ENCODE measurements at places on chromosomes 2 and 18.

DNA sequence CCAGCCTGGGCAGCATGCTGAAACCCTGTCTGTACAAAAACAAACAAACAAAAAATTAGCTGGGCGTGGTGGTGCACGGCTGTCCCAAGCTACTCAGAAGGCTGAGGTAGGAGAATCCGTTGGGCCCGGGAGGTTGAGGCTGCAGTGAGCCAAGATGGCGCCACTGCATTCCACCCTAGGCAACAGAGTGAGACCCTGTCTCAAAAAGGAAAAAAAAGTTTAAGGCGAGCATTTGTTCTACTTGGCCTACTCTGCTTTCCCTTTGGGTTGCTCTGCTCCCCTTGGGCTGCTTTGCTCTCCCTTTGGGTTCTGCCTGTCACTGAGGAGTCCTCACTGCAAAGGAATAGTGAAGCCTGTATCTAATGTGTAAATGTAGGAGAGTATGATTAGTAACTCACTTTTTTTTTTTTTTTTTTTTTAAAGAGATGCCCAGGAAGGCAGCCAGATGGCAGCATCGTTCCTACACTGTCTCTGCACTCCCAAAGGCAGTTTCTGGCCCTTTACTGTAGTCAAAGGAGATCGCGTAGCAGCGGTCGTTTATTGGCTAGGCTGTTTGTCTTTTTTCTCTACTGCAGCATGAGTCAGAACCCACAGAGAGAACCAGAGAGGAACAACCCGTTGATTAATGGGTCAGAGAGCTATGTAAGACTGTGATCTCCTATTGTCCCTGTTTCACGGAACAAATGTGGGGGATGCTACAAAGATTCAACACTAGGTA, 118.3 kb upstream of the CWC22 start:
- DNase-seq = no peak

DNA sequence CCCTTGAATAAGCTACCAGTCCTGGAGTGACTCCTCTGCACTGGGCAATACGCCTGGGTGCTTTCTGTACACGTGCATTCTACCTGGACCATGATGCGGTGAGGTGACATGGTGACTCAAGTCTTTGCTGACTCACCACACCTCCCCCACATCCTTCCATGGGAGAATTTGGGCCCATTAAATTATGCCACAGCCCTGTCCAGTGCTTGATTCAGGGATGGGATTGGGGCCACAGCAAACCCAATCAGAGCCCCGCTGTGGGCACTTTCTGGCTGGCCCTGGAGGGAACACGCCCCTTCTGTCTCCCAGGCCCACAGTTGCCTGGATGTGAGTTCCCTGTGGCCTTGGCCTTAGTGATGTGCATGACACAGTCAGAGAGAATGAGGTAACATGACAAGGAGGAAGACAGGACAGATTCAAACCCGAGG, 86.9 kb downstream of the LRRC30 start:
- DNase-seq = no peak

DNA sequence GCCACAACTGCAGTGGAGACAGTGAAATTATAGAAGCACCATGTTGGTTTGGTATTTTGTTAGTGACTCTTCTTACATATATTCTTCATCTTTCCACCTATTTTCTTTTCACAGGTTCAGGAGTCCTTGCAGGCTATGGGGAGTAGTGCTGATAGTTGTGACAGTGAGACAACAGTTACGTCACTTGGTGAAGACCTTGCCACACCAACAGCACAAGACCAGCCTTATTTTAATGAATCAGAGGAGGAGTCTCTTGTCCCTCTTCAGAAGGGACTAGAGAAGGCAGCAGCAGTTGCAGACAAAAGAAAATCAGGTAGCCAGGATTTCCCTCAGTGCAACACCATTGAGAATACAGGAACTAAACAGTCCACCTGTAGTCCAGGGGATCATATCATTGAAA, 23.6 kb downstream of the ITPRID2 start:
- no peak for DNase-seq

GRCh38 chr2:226883296-226883795, 47.5 kb downstream of the RHBDD1 start:
- no peak for DNase-seq

DNA sequence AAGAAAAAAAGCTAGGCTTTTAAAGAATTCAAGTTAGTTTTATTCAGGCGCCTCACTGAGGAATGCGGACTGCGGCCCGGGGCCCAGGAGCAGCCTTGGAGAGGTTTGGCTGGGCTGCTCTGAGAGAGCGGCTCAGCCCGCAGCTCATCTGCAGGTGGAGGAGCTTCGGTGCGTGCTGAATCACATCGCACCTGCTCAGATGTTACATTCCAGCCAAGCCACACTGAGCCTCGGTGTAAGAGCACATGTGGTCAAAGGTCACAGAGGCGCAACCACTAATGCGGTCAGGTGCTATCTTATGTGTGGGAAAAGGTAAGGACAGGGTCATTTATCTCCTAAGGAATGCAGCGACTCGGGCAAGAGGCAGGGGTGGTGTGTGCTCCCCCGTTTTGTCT, 17.1 kb upstream of the CNDP1 start:
- DNase-seq = no peak

- DNase-seq = no peak
Measured at GRCh38 chr2:85996591-85996990, 107.8 kb upstream of the ST3GAL5 start.

DNA sequence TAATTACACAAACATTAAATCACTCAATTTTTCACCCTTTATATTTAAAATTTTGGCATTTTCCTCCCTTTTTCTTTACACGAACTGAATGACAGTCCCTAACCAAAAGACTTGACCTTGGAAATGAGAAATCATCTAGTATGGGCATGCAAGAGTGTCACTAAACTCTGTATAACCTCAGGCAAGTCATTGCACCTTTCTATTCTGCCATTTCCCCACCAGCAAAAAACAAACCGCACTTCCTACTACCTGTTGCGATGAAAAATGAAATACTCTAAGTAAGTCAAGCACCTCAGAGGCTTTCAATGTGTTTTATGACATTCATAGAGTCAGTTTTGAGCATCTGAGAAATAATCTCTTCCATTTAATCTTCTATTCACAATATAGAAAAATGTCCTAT, 44.1 kb downstream of the ANKRD44 start:
- DNase-seq = no peak

GRCh38 chr18:62717925-62718800, 2.8 kb downstream of the PHLPP1 start:
- no peak for DNase-seq

DNA sequence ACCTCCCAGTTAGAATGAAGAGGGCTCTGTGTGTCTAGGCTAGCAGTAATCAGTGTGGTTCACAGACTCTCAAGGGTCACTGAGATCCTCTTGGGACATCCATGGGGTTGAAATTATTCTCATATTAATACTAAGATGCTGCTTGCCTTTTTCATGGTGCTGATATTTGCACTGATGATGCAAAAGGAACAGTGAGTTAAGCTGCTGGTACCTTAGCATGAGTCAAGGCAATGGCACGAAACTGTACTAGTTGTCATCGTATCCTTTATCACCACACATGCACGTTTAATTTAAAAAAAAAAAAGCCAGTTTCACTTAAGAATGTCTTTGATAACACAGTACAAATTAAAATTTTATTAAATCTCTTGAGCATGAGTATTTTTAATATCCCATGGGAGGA, 151.9 kb upstream of the TANK start:
- DNase-seq = no peak

DNA sequence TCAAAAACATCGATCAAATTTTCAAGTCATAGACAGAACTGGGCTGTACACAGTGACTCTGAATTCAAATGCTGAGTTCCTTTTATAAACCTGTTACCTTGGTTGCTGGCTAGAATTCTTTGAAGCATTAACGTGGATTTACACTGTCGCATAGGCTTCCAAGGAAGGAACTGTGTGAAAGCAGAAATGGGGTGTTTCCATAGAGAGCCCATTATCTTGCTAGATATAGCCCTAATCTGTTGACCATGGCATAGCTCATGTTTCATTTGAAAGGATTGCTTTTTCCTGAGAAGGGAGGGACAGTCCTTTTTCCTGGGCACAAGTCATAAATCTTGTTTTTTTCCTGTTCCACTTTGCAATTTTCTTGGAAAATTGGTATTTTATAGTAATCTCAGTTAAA, 73.8 kb upstream of the NEUROD1 start:
- DNase-seq = no peak

DNA sequence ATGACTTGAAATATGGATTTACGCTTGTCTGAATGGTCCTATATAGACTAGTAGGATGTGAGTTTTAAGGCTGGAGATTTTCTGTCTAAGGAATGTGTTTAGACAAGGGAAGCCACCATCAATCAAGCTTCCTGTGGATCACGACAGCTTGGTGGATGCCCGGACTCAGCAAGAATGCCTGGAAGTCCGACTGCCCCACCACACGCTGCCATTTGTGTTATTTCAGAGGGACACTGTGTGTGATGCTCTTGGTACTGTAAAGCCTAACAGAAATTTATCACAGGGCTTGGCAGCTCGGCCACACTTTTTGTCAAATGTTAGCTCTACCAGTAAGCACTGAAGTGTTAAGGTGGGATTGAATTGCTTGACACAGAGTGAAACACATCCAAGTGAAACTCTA, 127.1 kb upstream of the CDH7 start:
- DNase-seq = no peak

DNA sequence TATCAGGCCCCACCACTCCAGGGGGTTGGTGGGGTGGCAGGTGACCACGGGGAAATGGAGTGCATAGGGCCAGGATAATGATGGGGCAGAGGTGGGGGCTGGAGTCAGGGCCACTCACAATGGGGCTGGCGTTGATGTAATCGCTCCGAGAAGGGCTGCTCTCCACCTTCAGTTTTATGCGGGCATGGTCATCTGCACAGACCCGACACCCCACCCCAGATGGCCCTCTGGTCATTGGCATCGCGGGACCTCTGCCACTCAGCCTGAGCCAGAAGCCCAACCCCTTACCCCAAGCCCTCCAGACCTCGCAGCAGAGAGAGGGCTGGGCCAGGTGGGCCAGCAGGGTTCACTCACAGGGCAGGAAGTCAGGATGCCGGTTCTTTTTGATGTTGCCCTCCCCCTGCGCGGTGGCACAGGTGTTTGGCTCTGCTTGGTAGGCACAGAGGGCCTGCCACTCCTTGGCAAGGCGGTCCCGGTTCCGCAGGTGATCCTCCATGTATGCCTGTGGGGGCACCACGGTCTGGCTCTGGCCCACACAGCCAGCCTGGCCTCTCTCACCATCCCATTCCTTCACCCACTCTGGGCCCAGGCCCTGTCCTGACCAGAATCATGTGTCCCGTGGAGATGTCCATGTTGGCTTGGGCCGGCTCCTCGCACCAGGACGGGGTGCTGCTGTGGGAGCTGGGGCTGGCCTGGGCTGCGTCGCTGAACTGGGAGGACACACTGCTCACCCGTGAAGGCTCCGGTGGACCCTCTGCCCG, 12.4 kb downstream of the PTPRN start:
- DNase-seq = no peak

Data from hematopoietic multipotent progenitor cell treated with erythropoietin and hydrocortisone succinate and interleukin-3 and kit ligand, for 17 days (in vitro differentiated cells).